ENCODE measurements at places on chromosomes 1 and 21.

DNA sequence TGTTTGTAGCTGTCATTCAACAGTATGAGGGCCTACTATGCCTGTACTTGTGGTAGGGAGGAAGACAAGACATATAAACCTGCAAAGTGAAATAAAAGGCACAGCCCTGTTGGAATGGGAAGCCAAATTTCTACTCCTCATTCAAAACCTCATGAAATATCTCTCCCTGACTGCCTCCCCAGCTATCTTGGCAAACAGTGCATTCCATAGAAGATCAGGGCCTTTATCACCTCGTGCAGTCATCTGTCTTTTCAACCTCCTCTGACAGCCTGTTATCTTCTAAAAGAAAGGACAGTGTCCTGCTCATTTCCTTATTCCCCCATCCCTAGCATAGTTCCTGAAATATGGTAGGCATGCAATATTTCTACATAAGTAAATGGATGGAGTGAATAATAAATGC is 71.0 kb downstream of the SH3GLB1 start:
- DNase-seq = no peak

DNA sequence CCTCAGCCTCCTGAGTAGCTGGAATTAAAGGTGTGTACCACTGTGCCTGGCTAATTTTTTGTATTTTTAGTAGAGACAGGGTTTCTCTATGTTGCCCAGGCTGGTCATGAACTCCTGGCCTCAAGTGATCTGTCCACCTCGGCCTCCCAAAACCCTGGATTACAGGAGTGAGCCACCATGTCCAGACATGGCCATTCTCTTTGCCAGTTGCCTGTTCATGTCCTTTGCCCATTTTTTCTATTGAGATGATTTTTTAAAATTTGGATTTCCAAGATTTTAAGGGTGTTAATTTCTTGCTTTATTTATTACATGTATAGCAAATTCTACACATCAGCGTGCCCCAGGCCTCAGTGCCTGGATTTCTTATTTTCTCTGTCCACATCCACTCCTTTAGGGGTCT is 2.8 kb downstream of the POLR3GL start:
- no peak for DNase-seq

DNA sequence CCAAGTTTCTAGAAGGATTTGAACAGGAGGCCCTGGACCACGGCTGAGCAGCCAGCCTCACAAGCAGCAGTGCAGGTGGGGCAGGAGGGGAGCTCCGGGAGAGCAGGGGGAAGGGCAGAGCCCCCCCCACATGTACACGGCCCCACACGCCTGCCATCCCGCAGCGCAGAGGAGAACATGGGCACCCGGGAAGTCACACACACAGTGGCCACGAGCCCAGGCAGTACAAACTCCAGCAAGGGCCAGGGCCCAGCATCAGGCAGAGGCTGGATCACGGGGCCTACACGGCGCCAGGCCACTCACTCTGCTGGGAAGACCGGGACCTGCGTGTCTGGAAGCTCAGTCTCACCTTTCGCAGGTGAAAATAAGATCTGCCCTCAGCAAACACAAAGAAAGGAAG is 5.2 kb downstream of the SUMO3 start:
- DNase-seq = no peak

- no peak for DNase-seq
Measured at GRCh38 chr21:24428591-24429199, 1178.6 kb downstream of the MRPL39 start.

GRCh38 chr1:179814546-179814838 is 63.1 kb downstream of the TOR1AIP2 start:
- no peak for DNase-seq

DNA sequence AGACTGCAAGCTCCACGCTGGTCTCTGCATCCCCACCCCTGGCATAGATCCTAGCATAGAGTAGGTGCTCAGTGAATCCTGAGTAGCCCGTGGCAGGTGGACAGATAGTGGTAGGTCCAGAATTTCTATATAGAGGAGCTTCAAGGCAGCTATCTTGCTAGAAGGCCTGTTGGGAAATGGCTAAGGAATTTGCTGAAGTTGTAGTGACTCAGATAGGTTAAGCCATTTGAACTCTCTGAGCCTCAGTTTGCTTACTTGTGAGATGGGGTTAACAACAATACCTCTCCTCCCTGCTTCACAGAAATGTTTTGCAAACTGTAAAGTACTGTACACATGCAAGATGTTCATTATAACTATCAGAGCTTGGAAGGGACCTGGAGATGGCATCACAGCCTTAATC is 23.4 kb upstream of the EPHB2 start:
- DNase-seq = no peak

DNA sequence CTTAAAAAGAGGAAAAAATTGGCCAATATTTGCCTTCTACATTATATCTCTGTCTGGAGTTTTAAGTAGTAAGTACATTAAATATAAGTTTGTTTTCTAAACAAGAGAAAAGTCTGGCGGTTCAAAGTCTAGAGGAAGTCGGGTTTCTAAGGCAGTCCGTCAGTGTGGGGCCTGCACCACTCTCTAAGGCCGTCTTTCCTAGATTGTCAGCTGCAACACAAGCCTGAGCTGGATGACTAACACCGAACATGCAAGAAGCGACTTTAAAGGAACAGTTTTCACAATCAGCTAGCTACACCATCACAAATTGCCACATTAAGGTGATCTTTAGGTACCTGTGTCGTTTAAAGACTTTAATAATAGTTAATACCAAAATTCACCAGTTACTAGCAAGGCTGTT is 19.6 kb downstream of the CCSAP start:
- no peak for DNase-seq

- no peak for DNase-seq
Measured at GRCh38 chr1:168829876-168830275, 100.9 kb upstream of the DPT start.

DNA sequence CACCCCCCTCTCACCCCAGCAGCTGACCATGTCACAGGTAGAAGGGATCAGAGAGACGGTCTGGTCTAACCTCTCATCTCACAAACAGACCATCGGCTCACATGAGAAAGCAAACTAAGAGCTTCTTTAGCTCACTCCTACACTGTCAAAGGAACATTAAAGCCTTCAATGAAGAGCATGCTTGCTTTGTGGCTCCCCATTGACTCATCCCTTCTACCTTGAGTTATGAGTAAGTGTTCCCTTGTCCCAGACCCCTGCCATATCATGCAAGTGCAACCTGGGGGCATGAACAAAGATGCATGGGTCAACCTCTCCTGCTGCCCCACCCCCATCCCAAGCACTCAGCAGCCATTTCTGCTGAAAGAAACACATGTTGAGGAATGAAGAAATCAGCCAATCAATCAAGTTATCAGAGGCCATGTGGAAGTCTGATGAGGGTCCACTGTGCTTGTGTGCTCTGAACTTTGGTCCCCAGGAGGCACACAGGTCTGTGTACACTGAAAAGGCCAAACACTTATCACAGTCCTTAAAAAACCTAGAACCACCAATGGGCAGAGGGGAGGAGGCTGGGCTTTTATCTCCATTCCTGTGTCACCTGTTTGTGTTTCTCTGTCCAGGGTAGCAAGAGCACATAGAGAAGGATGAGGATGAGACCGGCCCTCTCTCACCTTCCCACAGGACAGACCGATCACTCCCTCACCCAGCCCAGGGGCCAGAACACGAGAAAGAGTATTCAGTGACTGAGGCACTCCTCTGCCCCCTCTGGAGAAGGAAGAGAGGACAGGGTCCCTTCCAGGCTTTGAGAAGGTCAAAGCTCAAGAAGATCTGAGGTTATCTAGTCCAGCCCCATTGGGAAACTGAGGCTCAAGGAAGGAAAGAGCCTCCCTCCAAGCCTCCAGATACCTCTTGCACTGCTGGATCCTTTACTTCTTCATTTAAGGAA is 9.5 kb downstream of the ETNK2 start:
- DNase-seq = no peak

GRCh38 chr1:91700771-91701471 is 185.0 kb downstream of the TGFBR3 start:
- no peak for DNase-seq

DNA sequence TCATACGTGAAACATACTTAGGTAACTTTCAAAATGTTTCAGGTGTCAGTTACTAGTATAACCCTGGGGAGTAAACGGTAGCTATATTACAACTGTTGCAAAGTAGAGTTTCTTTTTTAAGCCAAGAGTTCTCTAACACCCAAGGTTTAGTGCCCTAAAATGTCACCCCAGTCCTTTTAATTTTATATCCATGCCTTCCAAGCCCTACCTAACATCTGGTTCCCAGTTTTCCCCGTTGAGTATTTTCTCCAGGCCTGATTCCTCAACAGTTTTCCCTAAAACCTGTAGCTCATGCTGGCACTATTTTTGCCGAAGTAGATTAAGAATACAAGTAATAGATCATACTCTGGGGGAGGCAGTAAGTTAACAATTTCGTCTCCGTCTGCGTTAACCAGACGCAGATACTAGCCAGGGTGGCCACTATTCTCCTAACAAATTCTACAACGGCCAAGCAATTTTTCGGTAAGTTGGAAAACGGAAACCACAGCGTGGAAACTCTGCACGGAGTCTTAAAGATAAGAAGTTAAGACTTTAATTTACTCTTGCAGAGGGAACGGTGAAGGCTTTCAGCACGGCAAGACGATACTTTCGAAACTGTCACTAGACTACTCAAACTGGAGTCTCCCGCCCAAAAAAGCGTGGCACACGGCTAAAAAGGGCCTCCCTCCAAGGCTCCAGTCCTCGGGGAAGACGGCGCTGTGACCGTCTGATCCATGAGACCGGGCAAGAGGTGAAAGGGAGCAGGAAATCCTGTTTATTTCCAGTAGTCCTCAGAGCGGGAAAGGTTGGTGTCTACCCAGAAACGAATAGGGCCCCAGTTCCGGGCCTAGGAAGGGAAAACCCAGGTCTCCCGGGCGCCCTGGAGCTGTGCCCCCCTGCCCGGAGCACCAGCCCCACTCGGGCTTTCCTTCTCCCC is 945 bp downstream of the SRSF4 start:
- DNase-seq = no peak

DNA sequence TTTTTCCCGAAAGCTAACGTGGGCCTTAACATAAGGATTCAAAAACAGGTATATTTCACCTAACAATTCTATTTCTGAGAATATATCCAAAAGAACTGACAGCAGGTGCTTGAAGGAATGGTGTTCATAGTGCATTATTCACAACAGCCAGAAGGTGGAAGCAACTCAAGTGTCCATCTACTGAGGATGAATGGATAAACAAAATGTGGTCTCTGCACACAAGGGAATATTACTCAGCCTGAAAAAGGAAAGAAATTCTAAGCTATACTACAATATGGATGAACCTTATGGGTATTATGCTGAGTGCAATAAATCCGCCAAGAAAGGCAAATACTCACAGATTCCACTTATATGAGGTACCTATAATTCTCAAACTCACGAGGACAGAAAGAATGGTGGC is 6.1 kb upstream of the RIPPLY3 start:
- no peak for DNase-seq

DNA sequence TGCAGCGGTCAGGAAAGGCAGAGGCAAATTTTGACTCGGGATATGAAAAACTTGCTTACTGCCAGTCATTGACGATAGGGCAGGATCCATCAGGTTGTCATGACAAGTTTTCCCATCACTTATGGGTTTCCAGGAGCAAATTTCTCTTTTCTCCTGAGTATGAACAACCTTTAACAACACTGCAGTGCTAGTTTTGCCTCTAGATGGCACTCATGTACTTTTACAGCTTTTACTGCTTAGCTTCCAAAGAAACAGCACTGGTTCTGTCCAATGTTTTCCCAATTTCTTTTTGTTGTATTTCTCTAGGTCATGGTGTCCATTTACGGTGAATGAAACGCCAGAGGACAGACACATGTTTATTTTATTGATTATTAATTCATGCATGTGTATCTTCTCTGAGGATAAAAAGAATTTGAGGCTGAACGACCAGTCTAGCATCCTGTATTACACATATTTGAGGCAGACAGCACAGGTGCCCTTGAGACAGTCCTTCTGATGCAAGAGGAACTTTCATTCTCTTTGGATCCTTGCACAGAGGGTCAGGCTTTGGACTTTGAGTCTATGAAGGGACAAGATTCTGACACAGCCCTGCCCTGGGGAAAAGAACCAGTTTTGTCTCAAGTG is 112.3 kb upstream of the TRABD2B start:
- no peak for DNase-seq

DNA sequence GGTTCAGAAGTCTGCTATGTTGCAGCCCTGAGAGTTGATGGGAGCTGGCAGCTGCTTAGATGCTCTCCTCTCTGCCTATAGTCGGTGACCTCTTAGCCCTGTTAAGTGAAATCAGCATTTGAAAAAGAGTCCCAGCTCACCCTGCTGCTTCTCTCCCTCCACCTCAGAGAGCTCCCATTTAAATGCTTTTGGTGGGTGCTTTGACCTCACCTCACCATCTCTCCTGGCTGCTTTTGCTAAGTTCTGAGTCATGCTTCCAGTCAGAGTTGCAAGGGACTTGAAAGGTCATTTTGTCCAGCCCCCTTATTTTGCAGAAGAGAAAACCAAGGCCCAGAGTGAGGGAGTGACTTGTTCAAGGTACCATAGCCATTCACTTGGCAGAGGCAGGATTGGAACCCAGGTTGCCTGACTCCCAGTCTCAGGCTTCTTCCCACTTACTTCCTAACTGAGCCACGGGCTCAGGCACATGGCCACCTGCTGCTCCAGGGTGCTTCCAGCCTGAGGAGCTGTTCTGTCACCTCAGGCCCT is 3.3 kb downstream of the MAPKAPK2 start:
- no peak for DNase-seq

DNA sequence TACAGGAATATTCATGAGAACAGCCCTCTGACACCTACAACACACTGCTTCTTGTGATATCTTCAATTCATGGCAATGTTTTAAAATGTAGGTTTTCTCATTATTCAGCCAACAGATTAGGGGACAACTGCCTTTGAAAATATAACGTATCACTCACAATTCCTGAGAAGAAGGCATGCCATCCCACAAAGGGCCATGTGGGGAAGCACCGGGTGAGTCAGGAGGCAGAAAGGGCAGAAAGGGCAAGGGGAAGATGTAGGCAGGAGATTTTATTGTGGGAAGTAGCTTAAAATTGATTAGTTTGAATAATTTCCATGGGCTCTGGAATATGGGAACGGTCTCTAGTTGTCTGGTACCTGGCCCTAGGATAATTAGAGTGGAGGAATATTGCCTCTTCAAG is 165.7 kb downstream of the HHIPL2 start:
- no peak for DNase-seq

DNA sequence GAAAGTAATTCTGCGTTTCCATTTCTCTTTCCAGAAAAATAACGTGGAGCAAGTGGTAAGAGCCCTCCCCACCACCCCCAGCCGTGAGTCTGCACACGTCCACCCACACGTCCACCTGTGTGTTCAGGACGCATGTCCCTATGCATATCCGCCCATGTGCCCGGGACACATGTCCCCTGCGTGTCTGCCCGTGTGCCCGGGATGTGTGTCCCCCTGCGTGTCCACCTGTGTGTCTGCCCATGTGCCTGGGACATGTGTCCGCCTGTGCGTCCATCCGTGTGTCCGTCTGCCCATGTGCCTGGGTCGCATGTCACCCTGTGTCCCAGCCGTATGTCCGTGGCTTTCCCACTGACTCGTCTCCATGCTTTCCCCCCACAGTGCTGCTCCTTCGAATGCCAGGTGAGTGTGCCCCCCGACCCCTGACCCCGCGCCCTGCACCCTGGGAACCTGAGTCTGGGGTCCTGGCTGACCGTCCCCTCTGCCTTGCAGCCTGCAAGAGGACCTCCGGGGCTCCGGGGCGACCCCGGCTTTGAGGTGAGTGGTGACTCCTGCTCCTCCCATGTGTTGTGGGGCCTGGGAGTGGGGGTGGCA is 5.6 kb downstream of the COL6A1 start:
- no peak for DNase-seq

- DNase-seq = no peak
Measured at GRCh38 chr1:15676010-15676409, 8.1 kb upstream of the PLEKHM2 start.
